ENCODE measurements at places on chromosomes 16 and 17.

DNA sequence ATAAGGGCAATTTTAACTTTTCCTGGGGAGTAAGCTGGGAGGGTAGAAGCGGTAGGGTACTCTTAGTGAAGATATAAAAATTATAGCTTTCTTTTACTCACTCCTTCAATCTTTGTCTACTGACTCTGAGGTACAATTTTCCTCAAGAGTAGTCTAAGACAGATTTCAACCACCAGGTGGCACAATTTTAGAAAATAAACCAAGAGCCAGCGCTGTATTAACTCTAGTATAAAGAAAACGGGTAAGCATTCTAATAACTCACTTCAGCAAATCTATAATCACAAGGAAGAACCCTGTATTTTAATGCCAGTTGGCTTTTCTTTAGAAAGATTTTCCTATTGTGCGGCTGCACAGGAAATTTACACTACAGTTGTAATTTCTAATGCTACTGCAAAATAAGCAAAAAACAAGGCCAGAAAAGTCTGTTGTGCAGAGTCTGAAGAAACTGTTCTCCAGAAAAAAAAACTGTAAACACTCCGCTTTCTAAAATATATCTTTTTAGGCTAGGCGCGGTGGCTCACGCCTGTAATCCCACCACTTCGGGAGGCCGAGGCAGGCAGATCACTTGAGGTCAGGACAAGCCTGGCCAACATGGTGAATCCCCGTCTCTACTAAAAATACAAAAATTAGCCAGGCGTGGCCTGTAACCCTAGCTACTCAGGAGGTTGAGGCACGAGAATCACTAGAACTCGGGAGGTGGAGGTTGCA, 1.9 kb downstream of the CMC2 start:
- DNase-seq: no peak

- DNase-seq: no peak
These were observed 6.7 kb upstream of the ALDH3A2 start for GRCh38 chr17:19641687-19642372.

- DNase-seq: no peak
These were observed 80.8 kb downstream of the CNGB1 start for GRCh38 chr16:57889960-57890751.

DNA sequence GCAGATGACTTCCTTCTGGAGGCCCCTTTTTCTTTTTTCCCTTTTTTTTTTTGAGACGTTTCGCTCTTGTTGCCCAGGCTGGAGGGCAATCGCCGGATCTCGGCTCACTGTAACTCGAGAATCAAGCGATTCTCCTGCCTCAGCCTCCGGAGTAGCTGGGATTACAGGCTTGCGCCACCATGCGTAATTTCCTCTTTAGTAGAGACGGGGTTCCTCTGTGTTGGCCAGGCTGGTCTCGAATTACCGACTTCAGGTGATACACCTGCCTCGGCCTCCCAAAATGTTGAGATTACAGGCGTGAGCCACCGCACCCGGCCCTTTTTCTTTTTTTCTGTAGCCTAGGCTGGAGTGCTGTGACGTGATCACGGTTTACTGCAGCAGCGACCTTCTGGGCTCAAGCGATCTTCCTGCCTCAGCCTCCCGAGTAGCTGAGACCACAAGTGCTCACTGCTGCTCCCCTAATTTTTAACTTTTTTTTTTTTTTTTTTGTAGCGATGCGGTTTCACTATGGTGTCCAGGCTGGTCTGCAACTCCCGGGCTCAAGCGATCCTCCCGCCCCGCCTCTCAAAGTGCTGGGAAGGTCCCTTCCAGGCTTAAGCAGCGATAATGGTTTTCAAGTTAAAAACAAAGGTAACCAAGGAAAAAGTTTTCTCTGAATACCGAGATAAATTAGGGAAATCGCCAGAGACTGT, 956 bp upstream of the IST1 start:
- DNase-seq: no peak

- no peak for DNase-seq
These were observed 27.1 kb downstream of the ADAM11 start for GRCh38 chr17:44785921-44786320.

- peak; percentile 66 for DNase-seq
These were observed 6.7 kb downstream of the BAHCC1 start for GRCh38 chr17:81401723-81402529.

DNA sequence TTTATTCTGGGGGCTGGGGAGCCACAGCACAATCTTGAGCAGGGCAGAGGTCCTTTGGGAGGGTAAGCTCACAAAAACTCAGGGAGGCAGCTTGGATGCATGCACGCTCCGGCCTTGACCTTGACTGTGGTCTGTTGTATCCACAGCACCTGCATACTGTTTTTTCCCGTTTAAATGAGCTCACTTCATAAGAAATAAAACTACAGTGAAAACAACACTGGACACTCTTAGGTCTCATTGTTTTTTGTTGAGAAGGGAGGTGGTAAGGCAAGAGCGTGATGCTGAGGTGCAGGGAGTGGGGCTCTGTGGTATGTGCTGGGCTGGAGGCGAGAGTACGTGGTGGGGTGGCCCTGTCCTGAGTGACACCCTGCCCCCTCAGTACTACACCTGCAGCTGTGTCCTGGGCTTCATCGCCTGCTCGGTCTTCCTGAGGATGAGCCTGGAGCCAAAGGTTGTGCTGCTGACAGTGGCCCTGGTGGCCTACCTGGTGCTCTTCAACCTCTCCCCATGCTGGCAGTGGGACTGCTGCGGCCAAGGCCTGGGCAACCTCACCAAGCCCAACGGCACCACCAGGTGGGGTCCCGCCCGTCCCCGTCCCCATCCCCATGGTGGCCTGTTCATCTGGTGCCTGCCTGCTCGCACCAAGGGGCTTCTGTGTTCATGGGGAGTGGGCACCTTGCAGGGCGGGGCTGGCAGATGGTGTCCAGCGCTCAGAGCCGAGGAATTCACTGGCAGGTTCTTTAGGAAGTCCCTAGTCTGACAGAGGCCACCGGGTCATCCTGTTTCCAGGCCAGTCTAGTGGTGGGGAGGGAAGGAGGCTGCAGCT, 44.2 kb downstream of the ADCY7 start:
- DNase-seq: no peak

DNA sequence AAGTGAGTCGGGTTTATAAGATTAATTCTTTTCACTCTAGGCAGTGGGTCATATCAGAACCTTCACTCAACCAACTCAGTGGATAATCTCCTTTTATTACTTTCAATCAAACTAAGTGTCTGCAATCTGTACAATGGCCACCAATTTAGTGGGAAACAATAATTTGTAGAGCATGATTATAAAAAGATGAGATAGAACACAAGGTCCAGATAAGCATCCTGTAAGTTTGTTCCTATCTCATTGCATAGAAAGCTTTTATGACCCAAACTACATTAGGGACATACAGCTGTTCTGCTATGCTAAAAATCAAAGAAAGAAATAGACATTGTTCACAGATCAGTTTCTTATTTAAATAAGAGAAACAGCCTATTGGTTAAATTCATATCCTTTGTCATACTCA, 341.4 kb upstream of the PSMD7 start:
- no peak for DNase-seq

DNA sequence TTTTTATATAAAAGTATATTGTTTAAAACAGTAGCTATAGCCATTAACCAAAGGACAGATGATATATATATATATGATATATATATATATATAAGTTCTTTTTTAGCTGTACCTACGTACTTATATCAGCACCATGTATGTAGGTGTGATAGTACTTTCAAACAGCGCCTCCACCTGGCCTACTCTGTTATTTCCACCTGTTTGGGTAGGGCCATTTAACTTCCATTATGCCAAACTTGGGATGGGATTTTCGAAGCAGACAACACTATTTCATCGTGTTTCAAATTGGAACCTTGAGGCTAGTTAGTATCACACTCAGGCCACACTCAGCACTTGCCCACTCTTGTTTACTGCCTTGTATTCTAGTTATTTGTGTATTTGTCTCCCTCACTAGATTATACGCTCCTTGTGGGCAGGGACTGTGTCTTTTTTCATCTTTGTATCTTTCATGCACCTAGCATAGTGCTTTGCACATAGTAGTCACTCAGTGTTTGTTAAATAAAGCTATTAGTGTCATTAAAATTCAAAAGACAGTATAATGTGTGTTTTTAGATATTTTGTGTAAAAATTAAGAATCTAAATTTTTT, 11.8 kb upstream of the CLTC start:
- DNase-seq: no peak

GRCh38 chr17:69692171-69692570, 277.7 kb downstream of the MAP2K6 start:
- no peak for DNase-seq

- no peak for DNase-seq
These were observed 973 bp upstream of the KRT15 start for GRCh38 chr17:41519501-41520224.

- peak; percentile 88 for DNase-seq
These were observed 1.1 kb upstream of the TRPV3 start for GRCh38 chr17:3558603-3559269.

- DNase-seq: no peak
These were observed 119.1 kb downstream of the RAB11FIP4 start for GRCh38 chr17:31510308-31511194.

DNA sequence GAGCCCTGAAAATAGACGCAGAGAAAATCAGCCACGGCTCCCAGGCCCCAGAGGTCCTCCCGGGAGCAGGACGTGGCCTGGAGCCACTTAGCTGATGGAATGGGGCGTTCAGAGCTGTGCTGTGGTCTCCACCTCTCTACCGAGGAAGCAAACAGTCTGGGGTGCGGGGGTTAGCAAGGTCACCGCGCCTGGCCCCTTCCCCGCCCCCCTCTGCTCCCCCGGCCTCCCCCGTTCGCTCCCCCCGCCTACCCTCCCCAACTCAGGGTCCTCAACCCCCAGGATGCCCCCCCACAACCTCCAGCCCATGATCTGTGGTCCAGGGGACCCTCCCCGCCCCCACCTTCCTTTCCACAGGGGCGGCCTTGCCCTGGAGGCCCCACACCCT, 20.6 kb upstream of the C1QTNF8 start:
- DNase-seq: no peak

DNA sequence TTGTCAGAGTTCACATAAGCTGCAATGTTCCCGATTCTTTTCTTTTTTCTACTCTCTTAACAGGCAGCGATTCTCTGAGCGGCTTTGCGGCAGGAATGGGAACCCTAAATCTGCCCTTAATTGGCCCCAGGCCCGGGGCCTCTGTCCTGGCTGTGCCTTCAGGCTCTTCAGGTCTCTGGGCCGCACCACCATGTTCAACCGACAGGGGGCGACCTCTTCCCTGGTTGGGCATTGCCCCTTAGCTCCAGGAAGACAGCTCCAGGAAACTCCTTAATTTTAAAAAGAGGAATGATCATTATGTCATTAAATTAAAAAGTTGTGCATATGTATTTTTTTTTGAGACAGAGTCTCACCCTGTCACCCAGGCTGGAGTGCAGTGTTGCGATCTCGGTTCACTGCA, 20.3 kb downstream of the CACNG5 start:
- no peak for DNase-seq

DNA sequence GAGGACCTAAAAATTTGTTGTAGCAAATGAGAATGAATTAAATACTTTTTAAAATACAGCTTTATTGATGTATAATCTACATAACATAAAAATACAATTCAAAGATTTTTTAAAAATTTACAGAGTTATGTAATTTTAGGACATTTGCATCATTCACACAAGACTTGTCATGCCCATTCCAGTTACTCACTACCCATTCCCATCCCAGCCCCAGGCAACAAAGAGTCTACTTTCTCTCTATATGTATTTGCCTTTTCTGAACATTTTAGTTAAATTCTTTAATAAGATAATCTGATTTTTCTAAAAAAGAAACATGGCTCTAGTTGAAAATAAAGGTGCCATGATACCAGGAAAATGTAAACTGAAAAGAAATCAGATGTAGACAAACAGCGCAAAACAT, 354.2 kb downstream of the PMP22 start:
- DNase-seq: no peak

GRCh38 chr17:66317629-66318028, 15.2 kb downstream of the PRKCA start:
- no peak for DNase-seq

- DNase-seq: no peak
These were observed 66.6 kb upstream of the TOM1L1 start for GRCh38 chr17:54834086-54834485.

GRCh38 chr16:82834151-82834815, 207.5 kb downstream of the CDH13 start:
- DNase-seq: no peak

- no peak for DNase-seq
These were observed 53.6 kb upstream of the ZC3H18 start for GRCh38 chr16:88516601-88517061.

GRCh38 chr17:80743181-80743771, 198.6 kb downstream of the RPTOR start:
- DNase-seq: no peak

GRCh38 chr17:17107891-17108431, 65.7 kb downstream of the MPRIP start:
- no peak for DNase-seq

DNA sequence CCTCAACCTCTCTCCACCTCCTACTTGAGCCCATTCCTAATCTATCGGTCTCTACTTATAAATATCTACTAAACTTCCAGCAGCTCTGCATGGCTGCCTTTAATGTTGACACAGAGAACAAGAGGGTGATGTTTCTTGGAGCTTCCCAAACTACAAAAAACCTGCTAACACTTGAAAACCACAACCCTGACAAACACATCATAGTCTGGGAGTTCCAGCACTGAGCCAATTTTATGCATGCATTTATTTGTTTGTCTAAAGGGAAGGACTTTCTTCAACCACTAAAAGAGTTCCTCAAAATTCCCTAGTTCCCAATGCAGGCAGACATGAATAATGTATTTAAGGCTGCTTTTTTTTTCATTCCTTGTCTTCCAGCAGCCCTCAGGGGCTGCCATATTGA, 331.8 kb upstream of the XYLT1 start:
- DNase-seq: no peak

DNA sequence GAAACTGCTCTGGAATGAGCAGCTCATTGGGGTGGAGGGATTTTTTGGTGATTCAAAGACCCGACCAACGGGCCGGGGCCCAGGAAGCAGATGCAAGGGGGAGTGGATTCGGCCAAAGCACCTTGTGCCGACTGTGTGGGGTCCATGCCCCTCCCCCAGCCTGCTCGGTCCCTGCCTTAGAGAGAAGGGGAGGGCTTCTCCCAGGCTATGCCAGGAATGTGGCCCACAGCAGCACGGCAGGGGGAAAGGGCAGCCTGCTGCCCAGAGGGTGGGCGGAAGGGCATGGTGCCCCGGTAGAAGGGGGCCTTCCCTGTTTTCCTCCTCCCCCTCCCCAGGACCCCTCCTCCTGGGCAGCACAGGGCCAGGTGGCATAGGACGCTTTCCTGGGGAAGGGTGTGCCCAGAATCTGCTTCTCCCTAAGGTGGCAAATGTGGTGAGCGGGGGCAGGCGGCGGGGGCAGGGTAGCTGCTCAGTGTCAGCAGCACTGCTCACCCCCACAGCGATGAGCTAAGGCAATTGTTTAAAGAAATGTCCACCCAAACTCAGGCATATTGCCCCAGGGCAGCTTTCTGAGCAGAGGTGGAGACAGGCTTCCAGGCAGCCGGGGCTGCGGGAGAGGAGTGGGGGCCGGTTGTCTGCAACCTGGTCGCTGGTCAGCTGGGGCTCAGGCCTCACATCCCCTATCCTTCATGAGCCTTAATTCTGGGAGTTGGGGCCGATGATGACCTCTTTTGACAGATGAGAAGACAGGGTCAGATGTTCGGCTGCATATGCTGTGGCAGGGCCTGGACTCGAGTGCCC, 33.9 kb upstream of the MLKL start:
- no peak for DNase-seq

Measured in GM19239 (cell line).